ENCODE measurements at places on chromosomes 6 and 20.

GRCh38 chr6:170453586-170454511 lies 99.3 kb downstream of the PSMB1 start:
- no peak for DNase-seq

GRCh38 chr6:85680388-85680787 lies 37.7 kb upstream of the SYNCRIP start:
- DNase-seq, result no peak

GRCh38 chr20:63103402-63104311 lies 96.9 kb upstream of the BHLHE23 start:
- DNase-seq, result no peak

GRCh38 chr6:3990692-3991491 lies 88.0 kb downstream of the FAM217A start:
- DNase-seq, result peak; percentile 85

- DNase-seq, result no peak
These were observed 19.7 kb upstream of the UTRN start for GRCh38 chr6:144265390-144265789.

- DNase-seq, result no peak
These were observed 45.7 kb upstream of the IRF4 start for GRCh38 chr6:345747-346385.

- DNase-seq, result no peak
These were observed 209.9 kb downstream of the LY86 start for GRCh38 chr6:6798448-6798860.

- no peak for DNase-seq
These were observed 95.0 kb downstream of the LRFN2 start for GRCh38 chr6:40492187-40492586.

GRCh38 chr20:9082741-9083140 lies 13.9 kb downstream of the PLCB4 start:
- no peak for DNase-seq

GRCh38 chr6:74993136-74993535 lies 212.7 kb downstream of the COL12A1 start:
- DNase-seq, result no peak

DNA sequence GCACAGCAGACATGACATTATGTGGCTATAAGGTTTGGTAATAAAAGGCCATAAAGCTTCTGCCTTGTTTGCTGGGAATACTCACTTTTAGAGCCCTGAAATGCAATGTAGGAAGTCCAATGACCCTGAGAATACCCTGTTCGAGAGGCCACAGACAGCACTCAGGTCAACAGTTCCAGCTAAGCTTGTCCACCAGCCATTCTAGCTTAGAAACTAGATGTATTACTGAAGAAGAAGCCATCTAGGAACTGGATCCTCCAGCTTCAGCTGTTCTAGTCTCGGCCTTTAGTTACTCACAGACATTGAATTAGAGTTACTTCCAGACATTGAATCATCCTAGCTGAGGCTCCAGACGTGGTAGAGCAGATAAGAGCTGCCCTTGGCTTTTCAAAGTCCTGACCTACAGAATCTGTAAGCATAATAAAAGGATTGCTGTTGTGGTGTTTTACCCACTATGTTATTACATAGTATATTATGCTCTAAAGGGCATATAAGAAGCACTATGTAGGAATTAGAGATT lies 84.9 kb downstream of the MMS22L start:
- peak; percentile 83 for DNase-seq

GRCh38 chr20:19823971-19824370 lies 65.9 kb downstream of the RIN2 start:
- no peak for DNase-seq

DNA sequence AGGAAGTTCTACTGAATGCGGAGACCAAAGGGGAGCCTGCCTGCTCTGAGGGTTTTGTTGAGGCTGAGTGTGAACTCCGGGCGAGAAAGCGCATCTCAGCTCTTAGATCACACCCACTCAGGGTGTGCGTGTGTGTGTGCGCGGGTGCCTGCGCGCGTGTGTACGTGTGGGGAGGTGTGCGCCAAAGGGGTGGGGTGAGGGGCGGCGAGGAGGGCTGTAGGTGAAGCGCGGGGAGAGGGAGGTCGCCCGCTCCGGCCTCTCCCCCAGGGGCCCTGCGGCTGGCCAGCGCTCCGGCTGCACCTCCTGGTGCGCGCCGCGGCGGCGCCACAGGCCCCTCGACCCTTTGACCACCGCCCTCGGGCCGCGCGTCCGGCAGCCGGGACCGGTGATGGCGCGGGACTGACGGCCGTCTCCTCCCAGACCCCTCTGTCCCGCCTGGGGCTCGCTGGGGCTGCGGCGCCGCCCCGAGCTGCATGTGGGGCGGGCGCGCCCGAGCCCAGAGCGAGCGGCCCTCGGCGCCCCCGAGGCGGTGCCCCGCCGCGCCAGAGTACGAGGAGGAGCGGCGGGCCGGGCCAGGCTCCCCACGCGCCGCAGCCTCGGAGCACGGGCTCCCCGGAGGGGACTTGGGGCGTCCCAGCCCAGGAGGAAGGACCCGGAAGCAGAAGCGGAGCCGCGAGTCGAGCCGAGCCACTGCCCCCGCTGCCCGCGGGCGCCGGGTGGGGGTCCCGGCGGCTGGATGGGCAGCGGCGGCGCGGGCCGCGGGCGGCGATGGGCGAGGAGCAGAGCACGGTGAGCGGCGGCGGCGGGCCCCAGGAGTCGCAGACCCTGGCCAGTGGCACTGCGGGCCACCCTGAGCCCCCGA lies at the start of gene RNF217:
Gene RNF217 (plus strand): TSS at position 661 of the 862 bp plus-strand sequence. CDS start 108 bp downstream, at position 769.
- peak; percentile 66 for DNase-seq

DNA sequence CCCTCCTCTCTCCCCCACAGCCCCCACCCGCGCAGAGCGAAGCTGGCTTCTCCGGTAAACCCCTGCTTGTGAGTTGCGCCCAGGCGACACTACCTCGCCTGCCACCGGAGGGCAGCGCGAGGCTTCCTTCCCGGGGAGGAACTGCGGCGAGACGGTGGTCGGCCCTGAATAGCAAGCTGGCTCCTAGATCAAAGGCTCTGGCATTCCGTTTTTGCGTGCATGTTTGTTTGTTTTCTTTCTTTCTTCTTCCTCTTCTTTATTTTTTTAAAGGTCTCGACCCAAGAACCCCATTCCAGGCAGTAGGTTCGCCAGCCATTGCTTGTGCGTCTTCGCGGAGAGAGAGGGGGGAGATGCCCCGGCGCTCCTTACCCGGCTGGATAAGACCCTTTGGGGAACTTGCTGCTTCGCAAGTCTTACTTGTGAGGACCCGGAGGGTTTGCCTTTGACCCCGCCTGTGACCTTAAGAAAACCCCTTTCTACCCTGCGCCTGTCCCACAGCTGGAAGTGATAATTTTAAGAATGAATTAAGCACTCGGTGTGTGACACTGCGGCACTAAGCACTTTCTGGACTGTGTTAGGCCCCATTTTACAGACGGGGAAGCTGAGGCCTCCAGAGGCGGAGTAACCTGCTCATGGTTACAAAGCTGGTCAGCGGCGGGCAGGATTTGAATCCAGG lies 92.7 kb upstream of the SIRPA start:
- DNase-seq, result peak; percentile 75

DNA sequence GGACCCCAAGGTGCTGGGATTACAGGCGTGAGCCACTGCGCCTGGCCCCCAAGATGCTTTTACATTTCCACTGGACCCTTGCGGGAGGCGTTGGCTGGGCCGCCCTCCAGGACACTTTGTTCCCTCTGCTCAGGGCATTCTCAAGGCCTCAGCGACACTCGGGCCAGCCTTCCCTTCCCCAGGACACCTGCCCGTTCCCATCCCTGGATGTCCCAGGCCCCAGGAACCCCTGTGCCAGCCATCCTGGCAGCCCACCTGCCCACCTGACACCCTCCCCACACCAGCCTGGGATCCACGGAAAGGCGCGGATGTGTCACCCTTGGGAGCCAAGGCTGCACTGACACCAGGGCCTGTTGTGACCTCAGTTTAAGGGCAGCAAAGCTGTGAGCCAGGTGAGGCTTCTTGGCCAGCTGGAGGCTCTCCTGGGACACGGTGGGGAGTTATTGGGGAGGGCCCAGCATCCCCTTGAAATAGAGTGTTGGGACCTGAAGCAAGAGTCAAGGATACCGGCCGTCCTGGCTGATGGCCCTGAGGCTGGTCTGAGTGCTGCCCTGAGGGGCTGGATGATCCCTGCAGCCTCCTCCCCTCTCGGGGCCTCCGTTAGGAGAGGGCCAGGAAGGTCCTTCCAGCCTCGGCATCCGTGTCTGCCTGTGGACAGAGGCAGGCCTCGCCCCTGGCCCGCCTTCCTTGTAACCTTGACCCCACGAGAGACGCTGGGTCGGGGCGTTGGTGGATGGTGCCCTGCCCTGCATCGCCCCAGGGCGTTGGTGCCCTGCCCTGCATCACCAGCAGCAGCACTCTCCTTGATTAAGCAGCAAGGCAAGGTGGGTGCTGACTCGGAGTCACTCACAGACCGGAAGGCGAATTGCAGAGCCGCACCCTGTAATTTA lies 84.2 kb upstream of the BHLHE23 start:
- no peak for DNase-seq

DNA sequence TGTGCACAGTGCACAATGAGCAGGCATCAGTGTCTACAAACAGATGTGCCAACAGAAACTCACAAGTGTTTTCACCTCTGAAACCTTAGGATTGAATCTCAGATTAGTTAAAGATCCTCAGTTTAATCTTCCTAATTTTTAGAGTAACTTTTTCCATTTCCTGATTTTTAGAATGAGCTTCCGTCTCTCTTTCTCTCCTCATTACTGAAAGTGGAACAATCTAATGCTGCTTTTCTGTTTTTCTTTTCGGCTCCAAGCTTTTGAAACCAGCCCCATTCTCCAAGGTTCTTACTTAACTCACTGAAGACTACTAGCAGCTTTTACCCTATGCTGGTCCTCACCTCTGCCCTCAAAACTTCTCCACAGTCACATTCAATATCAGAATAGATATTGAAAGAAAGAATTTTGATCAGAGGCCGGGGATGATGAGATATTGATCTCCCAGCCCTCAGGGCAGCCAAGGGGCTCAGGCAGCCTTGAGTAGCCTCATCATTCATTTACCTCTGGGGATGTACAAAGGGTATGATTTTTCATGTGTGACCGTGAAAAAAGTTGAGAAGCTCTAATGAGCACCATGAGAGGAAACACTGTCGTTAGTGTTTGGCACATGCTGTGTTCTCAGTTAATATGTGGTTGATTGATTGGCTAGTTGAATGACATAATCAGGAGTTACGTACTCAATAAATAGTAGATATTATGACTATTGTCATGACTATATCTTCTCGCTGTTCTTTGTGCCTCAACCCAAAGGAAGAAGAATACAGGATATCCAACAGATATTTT lies 11.9 kb upstream of the STK38 start:
- DNase-seq, result no peak

DNA sequence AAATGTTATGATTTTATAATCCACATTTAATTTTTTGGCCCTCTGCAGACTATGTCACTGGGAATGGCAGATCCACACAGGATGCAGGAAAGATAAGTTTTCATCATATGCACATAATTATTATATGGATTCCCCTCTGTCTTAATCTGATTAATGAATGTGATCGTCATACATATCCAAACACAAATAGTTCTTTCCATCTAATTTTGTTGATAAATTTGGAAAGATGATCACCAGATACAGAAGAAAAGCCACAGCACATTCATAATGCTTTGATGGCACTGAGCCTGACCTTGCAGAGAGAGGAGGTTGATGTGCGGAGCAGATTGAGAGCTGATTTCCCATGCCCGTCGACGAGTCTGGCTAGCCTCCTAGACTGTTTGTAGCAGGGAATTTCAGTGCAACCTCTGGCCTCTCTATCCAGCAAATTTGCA lies 471.5 kb downstream of the EPM2A start:
- DNase-seq, result no peak

GRCh38 chr6:39465539-39465938 lies 143.0 kb upstream of the KCNK16 start:
- DNase-seq, result no peak

DNA sequence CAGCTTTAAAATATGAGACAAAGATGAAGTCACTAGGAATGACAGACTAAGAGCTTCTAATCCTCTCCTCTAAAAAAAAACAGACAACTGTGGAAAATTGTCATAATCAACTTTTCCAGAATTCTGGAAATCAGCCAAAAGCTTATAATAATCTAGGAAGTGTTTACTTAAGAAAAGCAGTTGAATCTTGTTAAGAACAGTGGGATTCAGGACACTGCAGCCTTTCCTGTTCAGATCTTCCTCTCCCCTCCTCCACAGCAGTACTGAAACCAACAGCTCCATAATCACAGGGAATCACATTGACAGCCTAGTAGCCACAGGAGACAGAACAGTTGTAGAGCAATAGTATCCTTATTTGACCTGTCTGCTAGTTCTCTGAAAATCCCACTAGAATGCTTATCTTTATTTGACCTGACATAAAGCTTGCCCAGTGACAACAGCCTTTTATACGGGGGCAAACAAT lies 41.6 kb downstream of the IBTK start:
- DNase-seq, result no peak

DNA sequence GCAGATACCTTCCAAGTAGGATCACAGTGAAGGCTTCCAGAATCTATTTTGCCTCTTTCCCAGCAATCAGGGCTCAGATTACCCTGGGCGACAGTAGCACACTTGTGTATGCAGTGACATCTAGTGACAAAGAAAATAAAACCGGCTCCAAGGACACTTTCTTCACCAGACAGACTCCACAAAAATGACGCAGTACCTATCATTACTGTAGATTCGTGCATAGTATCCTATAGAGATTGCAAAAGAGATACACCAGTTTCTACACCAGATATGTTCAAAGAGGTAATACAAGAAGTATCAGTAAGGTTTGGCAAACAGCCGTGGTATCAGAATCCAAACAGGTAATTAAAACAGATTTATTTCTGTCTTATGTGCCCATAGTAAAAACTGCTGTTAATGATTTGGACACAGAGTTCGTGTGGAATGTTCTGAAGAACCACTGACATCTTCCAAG lies 600.4 kb upstream of the JAG1 start:
- peak; percentile 38 for DNase-seq

DNA sequence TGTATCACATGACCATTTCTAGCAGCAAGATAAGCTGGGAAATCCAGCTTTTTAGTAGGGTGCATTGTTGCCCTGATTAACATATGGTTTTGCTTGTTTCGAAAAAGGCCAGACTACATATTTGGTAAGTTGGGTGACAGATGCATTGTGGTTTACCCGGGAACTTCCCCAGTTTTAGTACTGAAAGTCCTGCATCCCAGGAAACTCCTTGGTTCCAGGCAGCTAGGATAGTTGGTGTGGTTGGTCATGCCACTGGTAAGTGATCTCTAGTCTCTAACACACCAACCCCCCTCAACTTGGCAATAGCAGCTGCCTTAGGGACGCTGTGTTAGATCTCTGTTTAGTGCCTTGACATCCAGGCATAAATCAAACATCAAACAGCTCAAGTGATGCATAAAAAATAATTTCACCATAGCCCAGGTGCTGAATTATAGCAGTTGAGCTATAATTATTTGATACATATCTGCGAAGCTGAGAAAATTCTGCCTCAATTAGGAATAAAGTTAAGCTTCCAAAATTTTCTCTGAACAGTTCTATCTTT lies 216.5 kb downstream of the TFAP2C start:
- DNase-seq, result no peak

- no peak for DNase-seq
These were observed 61.7 kb downstream of the ESF1 start for GRCh38 chr20:13723011-13723410.

Data from large intestine (tissue), 12 donors.